ENCODE measurements at places on chromosomes 11 and 22. TPM values are rescaled to one million over a fixed set of nuclear protein-coding genes. Genes with fewer than 3 reads are reported as not detected.

DNA sequence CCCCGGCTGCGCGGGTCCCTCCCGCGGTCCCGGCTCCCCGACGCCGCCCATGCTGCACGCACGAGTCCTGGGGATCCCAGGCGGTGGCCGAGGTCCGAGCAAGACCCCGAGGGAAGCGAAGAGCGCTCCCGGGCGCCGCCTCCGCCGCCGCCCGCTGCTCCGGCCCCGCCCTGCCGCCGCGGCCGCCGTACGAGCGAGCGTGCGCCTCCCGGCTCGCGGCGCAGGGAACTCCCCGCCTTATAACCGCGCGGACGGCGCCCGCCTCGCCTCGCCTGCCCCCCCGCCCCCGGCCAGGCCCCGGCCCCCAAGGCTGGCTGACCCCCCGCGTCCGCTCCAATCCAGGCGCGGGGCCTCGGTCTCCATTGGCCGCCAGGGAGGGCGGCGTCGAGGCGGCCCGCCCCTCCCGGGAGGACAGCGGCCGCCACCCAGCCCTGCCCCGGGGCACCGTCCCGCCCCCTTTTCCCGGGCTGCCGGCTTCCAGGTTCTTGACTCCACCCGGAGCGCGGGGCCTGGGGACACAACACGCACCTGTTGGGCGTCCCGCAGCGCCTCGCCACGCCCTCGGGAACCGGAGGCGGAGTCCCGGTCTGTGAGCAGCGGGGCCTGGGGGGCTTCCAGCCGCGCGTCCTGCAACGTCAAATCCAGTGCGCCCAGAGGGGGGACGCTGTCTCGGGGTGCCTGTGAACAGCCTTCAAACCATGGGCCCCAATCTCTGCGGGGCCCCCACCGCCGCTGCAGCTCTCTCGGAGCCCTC lies at the start of gene FADS3:
FADS3 (minus strand) TSS at position 215 of the 754 bp plus-strand sequence; CDS start at position 51, 164 bp downstream.
- peaks cover 7% of the 10 kb centered on the region for H3K4me1 ChIP-seq
- H3K27me3 ChIP-seq, result no peaks in the 10 kb centered on the region
- H3K4me3 ChIP-seq, result peak within 1 kb of the TSS; percentile 86
- DNase-seq, result peak; percentile 89
- H3K27ac ChIP-seq, result peak within 1 kb of the TSS; percentile 34

- no peaks in the 10 kb centered on the region for H3K27me3 ChIP-seq
- no peak for DNase-seq
- H3K4me1 ChIP-seq, result no peaks in the 10 kb centered on the region
- H3K27ac ChIP-seq, result no peak overlapping the region
- no peaks in the 10 kb centered on the region for H3K36me3 ChIP-seq
- H3K4me3 ChIP-seq, result no peak overlapping the region
Measured at GRCh38 chr22:42363892-42364291, 68.3 kb downstream of the NFAM1 start.

DNA sequence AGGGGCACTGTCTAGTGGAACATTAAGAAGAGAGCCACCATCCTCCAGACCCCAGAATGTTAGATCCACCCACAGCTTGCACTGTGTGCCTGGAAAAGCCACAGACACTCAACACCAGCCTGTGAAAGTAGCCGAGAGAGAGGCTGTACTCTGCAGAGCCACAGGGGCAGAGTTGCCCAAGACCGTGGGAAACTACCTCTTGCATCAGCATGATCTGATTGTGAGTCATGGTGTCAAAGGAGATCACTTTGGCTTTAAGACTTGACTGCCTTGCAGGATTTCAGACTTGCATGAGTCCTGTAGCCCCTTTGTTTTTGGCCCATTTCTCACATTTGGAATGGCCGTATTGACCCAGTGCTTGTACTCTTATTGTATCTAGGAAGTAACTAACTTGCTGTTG lies 115.9 kb upstream of the CCDC179 start:
- H3K4me1 ChIP-seq, result peaks cover 5% of the 10 kb centered on the region
- peak; percentile 82 for DNase-seq
- H3K36me3 ChIP-seq, result no peaks in the 10 kb centered on the region
- H3K27me3 ChIP-seq, result no peaks in the 10 kb centered on the region

Gene ANO5
- total RNA-seq, result 4.6 TPM

GRCh38 chr11:61293867-61294716 lies 1.0 kb downstream of the VWCE start:
- no peak overlapping the region for H3K27ac ChIP-seq
- peaks cover 7% of the 10 kb centered on the region for H3K4me1 ChIP-seq
- H3K27me3 ChIP-seq, result no peaks in the 10 kb centered on the region
- DNase-seq, result no peak
- peak overlapping the region; percentile 29 for H3K4me3 ChIP-seq

GRCh38 chr11:64843686-64844329 lies 645 bp downstream of the CDC42BPG start:
- peaks cover 16% of the 10 kb centered on the region for H3K4me1 ChIP-seq
- H3K27ac ChIP-seq, result peak overlapping the region; percentile 76
- H3K27me3 ChIP-seq, result no peaks in the 10 kb centered on the region
- H3K36me3 ChIP-seq, result peaks cover 12% of the 10 kb centered on the region
- H3K4me3 ChIP-seq, result peak overlapping the region; percentile 40

Gene SDF2L1
- total RNA-seq, result 47.5 TPM

- H3K27ac ChIP-seq, result no peak overlapping the region
- no peaks in the 10 kb centered on the region for H3K36me3 ChIP-seq
- H3K4me3 ChIP-seq, result no peak overlapping the region
Measured at GRCh38 chr11:130829920-130830511, 86.3 kb downstream of the SNX19 start.

GRCh38 chr11:102580185-102580951 lies 44.8 kb downstream of the MMP20 start:
- no peaks in the 10 kb centered on the region for H3K4me1 ChIP-seq
- no peak for DNase-seq
- no peak overlapping the region for H3K4me3 ChIP-seq
- no peaks in the 10 kb centered on the region for H3K36me3 ChIP-seq

Gene CADM1
- total RNA-seq, result 20.9 TPM

- H3K27ac ChIP-seq, result no peak overlapping the region
- no peaks in the 10 kb centered on the region for H3K4me1 ChIP-seq
- H3K36me3 ChIP-seq, result no peaks in the 10 kb centered on the region
- no peaks in the 10 kb centered on the region for H3K27me3 ChIP-seq
- H3K4me3 ChIP-seq, result no peak overlapping the region
- DNase-seq, result no peak
Measured at GRCh38 chr11:20739107-20739506, 69.7 kb downstream of the NELL1 start.

DNA sequence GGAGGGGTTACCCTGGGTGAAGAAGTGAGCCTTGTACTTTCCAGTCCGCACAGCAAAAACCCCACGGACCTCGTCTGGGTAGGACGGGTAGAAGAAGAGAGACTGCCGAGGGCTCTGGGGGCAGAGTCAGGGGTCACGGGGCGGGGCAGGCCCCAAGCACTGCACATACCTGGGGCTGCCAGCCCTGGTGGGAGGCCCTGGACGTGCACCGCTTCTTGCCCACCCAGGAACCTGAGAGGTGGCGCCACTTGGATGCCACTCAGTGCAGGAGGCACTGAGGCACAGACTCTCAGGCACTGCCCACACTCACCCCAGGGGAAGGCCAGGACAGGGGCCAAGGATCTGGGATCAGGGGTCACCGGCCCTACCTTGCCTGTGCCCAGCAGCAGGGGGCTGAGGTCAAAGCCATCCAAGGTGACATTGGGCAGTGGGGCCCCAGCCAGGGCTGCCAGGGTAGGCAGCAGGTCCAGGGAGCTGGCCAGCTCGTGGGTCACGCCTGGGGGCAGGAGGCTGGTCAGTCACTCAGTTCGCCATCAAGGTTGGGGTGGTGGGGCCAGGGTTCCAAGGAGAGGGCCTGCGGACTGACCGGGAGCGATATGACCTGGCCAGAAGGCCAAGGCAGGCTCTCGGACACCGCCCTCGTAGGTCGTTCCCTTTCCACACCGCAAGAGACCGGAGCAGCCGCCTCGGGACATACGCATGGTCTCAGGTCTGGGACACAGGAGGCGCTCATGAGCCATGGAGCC lies 2.2 kb downstream of the ARSA start:
- H3K27ac ChIP-seq, result no peak overlapping the region
- no peaks in the 10 kb centered on the region for H3K27me3 ChIP-seq
- H3K4me3 ChIP-seq, result no peak overlapping the region

Gene MN1
- total RNA-seq, result 2.0 TPM

DNA sequence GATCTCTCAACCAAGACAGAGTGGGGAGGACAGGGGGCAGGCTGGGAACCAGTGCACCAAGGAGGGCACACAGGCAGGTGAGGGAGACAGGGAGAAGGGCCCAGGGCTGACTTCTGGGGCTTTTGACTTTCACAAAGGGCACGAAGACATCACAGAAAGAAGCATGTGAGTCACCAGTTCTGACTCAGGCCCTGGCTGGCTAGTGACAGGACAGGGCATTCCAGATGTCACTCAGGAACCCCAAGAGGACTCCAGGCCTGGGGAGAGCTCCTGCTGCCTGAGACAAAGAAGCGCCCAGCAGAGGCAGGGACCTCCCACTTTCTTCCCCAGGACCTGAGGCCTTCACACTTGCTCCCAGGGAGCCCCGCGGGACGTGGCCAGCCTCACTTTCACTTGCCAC lies 497.2 kb downstream of the BUD13 start:
- H3K36me3 ChIP-seq, result no peaks in the 10 kb centered on the region
- DNase-seq, result no peak
- H3K4me3 ChIP-seq, result no peak overlapping the region

DNA sequence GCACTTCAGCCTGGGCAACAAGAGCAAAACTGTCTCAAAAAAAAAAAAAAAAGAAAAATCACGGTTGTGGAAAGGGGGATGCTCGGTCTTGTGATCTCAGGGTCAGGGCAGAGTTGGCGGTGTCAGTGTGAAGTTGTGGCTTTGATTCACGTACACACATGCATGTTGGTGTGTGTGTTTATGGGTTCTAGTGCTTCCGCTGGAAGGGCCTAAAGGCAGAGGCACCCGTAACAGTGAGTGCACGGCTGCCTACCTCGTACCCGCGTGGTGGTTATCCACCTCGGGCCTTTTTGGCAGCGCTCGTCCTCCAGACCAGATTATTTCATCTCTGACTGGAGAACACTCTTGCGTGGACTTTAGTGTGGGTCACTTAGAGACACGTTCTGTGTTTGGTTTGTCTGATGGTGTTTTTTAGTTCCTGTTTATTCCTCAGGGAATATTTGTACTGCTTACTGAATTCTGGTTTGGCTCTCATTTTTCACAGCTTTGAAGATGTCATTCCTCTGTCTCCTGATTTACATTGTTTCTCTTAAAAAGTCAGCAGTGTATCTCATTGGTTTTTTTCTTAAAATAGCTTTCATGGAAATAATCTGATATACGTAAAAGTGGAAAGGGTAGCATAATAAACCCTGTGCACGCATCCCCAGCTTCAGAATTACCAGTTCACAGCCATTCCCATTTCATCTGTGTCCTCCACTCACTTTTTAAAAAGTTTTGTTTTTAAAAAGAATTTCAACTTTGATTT lies 15.6 kb downstream of the ZBED4 start:
- H3K36me3 ChIP-seq, result no peaks in the 10 kb centered on the region
- H3K27ac ChIP-seq, result no peak overlapping the region
- no peak overlapping the region for H3K4me3 ChIP-seq
- no peaks in the 10 kb centered on the region for H3K27me3 ChIP-seq
- no peaks in the 10 kb centered on the region for H3K4me1 ChIP-seq

GRCh38 chr22:35392357-35392756 lies 7.6 kb upstream of the MCM5 start:
- no peak overlapping the region for H3K27ac ChIP-seq
- H3K36me3 ChIP-seq, result no peaks in the 10 kb centered on the region
- no peaks in the 10 kb centered on the region for H3K4me1 ChIP-seq
- DNase-seq, result no peak
- H3K27me3 ChIP-seq, result no peaks in the 10 kb centered on the region

- H3K27ac ChIP-seq, result no peak overlapping the region
- H3K27me3 ChIP-seq, result no peaks in the 10 kb centered on the region
- no peaks in the 10 kb centered on the region for H3K4me1 ChIP-seq
- DNase-seq, result no peak
- no peaks in the 10 kb centered on the region for H3K36me3 ChIP-seq
Measured at GRCh38 chr11:130672911-130673310, 224.5 kb downstream of the ADAMTS15 start.

DNA sequence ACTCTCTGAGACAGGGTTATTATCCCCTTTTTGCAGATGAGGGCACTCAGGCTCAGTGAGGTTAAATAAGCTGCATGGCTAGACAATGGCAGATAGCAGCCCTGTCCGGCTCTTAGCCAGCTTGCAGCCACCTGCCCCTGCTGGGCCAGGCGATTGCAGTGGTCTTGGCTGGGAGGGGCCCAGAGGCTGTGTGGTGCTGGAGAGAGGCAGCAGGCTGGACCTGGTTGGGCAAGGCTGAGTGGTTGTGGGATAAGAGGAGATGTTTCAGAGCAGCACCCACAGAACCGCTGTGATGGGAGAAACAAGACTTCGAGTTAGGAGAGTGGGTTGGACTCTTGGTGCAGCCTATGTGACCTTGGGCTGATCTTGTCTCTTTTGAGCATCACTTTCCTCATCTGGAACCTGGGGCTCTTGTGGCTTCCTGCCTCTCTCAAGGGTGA lies 25.5 kb downstream of the PTPRJ start:
- no peak for DNase-seq
- H3K36me3 ChIP-seq, result no peaks in the 10 kb centered on the region
- no peak overlapping the region for H3K27ac ChIP-seq
- H3K27me3 ChIP-seq, result no peaks in the 10 kb centered on the region

Gene GRIK4
- not detected for total RNA-seq

Gene GPHA2
- 9.5 TPM for total RNA-seq

DNA sequence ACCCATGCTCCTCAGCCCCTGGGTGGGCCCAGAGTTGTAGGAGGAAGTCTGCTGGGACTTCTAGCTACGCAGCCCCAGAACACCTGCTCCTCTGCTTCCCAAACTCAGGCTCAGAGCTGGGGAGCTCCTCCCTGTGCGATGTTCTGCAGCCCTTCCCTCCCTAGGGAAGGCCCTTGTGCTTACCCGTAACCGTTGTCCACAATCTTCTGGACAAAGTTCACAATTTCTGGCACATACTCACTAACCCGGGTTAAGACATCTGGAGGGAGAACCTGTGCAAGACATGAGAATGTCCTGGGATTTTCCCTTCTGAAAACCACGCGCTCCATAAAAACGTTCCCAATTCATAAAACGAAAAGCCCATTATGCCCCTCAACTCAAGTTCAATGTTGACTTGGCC lies 28.4 kb downstream of the CARS1 start:
- no peaks in the 10 kb centered on the region for H3K4me1 ChIP-seq
- H3K4me3 ChIP-seq, result no peak overlapping the region
- peak; percentile 26 for DNase-seq
- no peak overlapping the region for H3K27ac ChIP-seq
- H3K27me3 ChIP-seq, result no peaks in the 10 kb centered on the region

GRCh38 chr11:7321473-7322450 lies 70.1 kb downstream of the SYT9 start:
- no peaks in the 10 kb centered on the region for H3K4me1 ChIP-seq
- no peak overlapping the region for H3K4me3 ChIP-seq
- DNase-seq, result no peak
- no peaks in the 10 kb centered on the region for H3K36me3 ChIP-seq
- no peaks in the 10 kb centered on the region for H3K27me3 ChIP-seq

GRCh38 chr22:21657360-21658032 lies 8.3 kb upstream of the PPIL2 start:
- DNase-seq, result peak; percentile 75
- no peaks in the 10 kb centered on the region for H3K36me3 ChIP-seq
- no peaks in the 10 kb centered on the region for H3K4me1 ChIP-seq
- H3K4me3 ChIP-seq, result peak overlapping the region; percentile 52
- no peaks in the 10 kb centered on the region for H3K27me3 ChIP-seq
